NCI-H510A (cell line): ENCODE measurements at places on chromosomes 11 and 22.

DNA sequence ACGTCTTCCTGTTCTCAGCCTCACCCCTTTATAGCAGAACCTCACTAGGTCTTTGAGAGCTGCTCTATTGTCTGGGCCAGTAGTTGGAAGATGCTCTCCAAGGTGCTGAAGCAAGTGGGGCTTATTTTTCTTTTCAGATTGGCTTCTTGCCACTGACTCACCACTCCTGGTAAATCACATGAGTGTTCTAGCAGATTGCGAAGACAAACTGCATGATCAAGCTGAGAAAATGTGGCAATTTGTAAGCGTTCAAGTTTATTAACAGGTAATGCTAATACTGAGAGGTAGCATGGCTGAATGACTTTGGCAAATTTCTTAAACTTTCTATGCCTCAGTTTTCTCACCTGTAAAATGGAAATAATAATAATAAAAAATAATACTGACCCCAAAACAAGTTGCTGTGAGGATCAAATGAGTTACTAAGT, 59.2 kb downstream of the CACNG2 start:
- DNase-seq: no peak

DNA sequence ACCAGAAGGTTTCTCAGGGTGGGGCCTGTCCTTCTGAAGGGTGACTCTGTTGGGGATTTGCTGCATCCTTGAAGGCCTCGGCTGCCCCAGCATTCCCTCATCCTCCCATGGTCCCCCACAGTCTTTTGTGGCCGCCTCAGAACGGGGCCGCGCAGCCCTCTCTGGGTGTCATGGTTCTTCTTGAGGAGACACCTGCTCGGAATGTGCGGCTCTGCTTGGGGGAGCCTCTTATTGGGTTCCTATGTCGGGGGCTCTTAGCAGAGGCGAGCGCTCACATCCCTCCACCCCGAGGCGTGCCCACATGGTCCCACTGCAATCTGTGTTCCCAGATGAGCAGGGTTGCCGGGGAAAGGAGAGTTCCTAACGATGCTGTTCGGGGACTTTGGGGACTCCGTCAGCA, 1008.4 kb downstream of the BRD1 start:
- no peak for DNase-seq

- no peak for DNase-seq
Measured at GRCh38 chr11:10387206-10388083, 67.6 kb upstream of the AMPD3 start.

- no peak for DNase-seq
Measured at GRCh38 chr11:34907934-34908593, 8.1 kb downstream of the APIP start.

GRCh38 chr11:61071208-61071681, 31.0 kb upstream of the CD5 start:
- no peak for DNase-seq

- no peak for DNase-seq
Measured at GRCh38 chr11:63520606-63521170, 14.8 kb downstream of the LGALS12 start.

DNA sequence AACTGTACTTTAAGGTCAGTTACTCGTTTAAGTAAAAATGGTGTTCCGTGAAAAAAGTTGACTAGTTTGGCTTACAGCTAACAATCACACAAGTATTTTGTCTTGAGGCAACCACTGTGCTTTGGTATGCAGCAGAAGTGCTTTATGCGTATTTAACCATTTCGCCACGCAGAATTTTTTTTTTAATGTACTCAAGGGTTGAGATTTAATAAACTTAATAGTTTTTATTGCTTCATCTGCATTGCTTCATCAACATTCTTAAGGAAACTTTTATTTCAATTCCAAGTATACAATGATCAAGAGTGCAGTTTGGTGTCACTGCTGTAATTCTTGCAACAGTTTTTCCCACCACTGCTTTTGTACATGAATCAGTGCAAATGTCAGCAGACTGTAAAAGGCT, 66.4 kb downstream of the ZNRF3 start:
- DNase-seq: no peak

- no peak for DNase-seq
Measured at GRCh38 chr11:100808904-100809491, 121.9 kb downstream of the ARHGAP42 start.

GRCh38 chr11:25927411-25927953, 404.4 kb upstream of the ANO3 start:
- no peak for DNase-seq

DNA sequence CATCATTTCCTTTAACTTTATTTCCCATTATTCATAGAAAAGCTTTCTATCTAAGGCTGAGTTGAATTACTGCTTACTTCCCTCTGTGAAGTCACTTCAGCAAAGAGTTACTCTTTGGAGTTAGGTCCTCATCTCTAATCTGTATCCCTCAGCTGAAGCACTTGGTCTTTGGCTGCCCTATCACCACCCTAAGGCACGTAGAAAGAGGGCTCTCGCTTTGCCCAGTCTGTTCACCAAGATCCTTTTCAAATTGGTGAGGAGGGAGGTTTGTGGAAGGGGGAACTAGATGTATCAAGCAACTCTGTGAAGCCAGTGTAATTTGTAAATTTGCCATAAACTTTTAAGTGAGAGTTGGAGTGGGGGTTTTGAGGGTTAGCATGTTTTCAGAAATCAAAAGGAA, 43.4 kb downstream of the PAX6 start:
- no peak for DNase-seq

DNA sequence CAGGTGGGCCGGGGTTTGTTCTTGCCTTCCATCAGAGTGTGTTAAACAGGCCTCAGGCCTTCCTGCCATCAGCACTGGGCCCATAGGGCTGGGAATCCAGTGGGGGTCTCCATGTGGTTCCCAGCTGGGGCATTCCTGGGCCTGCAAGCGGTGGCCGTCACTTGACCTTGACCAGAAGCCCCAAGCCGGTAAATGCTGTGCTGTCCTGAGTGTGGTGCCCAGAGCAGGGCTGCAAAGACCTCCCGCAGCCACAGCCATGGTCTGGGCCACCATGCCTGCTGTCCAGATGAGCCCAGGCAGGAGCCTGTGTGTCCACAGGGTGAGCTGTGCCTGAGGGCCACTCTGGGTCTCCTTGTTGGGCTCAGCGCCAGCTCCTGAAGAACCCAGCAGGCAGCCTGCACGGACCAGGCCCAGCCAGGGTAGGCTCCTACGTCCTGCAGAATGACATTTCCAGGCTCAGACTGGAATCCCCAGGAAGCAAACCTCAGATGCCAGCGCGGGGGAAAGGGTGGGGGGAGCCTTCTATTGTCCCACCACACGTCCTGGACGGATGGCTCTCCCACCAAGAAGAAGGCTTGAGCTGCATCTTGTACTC, 117.3 kb downstream of the KCNQ1OT1 start:
- DNase-seq: no peak

- no peak for DNase-seq
Measured at GRCh38 chr11:9689721-9690120, 25.8 kb downstream of the SWAP70 start.

DNA sequence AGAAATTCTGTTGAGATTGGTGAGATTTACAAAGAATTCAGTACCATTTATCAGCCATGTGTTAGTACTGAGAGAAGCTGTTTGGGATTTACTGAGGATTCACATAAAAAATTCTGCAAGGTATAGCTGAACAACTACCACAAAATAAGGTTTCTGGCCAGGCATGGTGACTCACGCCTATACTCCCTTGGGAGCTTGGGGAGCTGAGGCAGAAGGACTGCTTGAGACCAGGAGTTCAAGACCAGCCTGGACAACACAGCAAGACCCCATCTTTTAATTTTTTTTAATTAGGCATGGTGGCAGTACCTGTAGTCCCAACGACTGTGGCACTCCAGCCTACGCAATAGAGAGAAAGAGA, 86.7 kb downstream of the SIK3 start:
- DNase-seq: no peak

- no peak for DNase-seq
Measured at GRCh38 chr11:128633384-128633965, 46.1 kb upstream of the ETS1 start.

DNA sequence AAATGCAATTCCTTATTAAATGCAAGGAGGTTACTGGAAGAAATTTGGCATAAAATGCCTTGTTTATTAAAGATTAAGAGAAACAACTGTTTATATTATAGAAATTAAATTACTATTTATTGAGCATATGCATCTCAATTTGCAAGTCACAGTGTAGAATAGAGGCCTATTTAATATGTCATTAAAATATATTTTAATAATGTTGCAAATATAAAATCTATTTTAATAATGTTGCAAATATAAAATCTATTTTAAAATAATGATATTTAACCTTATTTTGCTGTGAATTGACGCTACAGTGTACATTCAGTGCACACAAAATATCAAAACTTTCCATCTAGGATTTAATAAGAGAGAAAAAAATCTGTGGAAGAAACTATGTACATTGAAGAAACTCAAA, 188.1 kb downstream of the CNTN5 start:
- DNase-seq: no peak

DNA sequence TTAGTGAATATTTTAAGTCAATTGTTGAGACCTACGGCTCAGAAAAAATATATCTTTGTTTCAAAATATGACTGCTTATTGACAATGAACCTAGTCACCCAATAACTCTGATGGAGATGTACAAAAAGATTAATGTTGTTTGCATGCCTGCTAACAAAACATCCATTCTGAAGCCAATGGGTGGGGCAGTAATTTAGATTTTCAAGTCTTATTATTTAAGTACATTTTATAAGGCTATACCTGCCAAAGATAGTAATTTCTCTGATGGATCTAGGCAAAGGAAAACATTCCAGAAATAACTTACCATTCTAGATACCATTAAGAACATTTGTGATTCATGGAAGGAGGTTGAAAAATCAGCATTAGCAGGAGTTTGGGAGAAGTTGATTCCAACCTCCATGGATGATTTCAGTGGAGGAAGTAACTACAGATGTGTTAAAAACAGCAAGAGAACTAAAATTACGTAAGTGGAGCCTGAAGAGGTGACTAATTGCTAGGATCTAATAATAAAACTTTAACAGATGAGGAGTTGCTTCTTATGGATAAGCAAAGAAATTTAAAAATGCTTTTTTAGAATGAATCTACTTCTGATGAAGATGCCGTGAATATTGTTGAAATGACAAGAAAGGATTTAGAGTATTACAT, 26.4 kb upstream of the OR8D2 start:
- no peak for DNase-seq

- DNase-seq: no peak
Measured at GRCh38 chr11:1523779-1524178, 37.2 kb upstream of the MOB2 start.

- DNase-seq: no peak
Measured at GRCh38 chr11:95365348-95365747, 134.3 kb upstream of the SESN3 start.

DNA sequence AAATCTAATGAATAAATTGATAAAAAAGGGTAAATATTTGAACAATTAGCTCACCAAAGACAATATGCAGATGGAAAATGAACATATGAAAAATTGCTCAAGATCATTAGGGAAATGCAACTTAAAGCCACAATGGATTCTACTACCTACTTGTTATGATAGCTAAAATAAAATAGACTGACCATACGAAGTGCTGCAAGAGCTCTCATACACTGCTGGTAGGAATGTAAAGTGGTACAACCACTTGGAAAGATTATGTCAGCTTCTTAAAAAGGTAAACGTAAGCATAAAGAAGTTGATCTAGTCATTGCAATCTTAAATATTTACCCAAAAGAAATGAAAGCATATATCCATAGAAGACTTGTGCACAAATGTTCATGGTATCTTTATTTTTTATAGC, 504.2 kb upstream of the ARHGAP42 start:
- DNase-seq: no peak

GRCh38 chr11:120941000-120941399, 82.9 kb upstream of the TBCEL start:
- no peak for DNase-seq

DNA sequence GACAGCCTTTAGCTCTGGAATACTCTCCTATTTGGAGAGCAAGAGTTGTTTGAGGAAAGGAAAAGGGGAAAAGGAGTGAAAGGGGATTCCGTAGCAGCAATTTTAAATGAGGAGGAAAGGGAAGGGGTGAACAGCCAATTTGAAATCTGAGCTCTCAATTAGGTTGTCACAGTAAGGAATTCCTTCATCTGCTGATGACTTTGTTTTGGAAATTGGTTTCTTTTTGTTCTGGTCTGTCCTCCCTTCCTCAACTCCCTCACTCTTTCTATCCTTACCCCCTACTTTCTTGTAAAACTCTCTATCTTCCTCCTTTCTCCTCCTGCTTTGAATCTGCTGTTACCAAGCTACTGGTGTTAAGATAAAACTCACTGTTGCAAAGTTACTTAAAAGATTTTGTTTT, 1155.6 kb downstream of the DLG2 start:
- DNase-seq: no peak

- no peak for DNase-seq
Measured at GRCh38 chr11:11186249-11186648, 166.8 kb downstream of the CSNK2A3 start.

GRCh38 chr11:129410395-129410960, 34.8 kb downstream of the BARX2 start:
- no peak for DNase-seq

DNA sequence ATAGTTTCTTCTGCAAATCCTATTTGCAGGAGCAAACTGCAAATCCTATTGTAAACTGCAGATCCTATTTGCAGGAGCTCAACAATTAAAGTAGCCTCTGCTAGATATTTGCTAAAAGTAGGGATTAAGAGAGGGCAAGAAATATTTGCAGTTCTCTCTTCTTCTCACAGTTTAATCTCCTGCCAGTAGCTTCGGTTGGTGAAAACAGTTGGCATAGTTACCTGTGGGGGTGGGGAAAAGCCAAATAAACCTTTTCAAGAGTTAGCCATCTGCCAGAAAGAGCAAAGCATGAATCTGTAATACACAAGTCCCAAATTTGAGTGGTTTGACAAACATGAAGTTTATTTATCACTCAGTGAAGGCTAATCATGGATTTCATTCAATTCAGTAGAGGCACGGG, 942.5 kb downstream of the JRKL start:
- DNase-seq: no peak
